Immature natural killer cell (primary cell): ENCODE measurements at places on chromosomes 7 and 10.

GRCh38 chr10:112713411-112713810 lies 236.6 kb upstream of the TCF7L2 start:
- no peak for DNase-seq

GRCh38 chr10:96665306-96665705 lies 55.0 kb downstream of the PIK3AP1 start:
- DNase-seq, result no peak

- peak; percentile 1 for DNase-seq
Measured at GRCh38 chr10:36888925-36889573, 236.3 kb upstream of the ANKRD30A start.

GRCh38 chr7:120842121-120842621 lies 15.8 kb downstream of the TSPAN12 start:
- no peak for DNase-seq

- no peak for DNase-seq
Measured at GRCh38 chr10:125035136-125035535, 93.2 kb downstream of the ZRANB1 start.

- DNase-seq, result no peak
Measured at GRCh38 chr7:86951895-86952294, 107.6 kb downstream of the ELAPOR2 start.

DNA sequence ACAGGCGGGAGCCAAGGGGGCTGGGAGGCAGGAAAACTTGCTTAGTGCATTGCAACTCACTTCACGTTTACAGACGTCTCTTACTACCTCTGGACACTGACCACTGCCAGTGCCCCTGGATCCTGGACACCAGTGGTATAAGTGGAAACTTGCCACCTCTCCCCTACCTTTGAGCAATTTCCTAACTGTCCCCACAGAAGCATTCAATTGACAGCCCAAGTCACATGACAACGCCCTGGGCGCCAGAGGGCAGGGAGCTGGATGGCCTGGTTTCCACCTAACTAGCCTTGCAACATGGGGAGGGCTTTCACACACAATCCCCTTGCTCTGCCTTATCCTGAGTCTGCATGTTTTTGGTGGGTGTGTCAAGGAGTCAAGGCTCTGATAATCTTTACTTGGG lies 113.8 kb downstream of the DYNC2I1 start:
- no peak for DNase-seq

- no peak for DNase-seq
Measured at GRCh38 chr7:28778786-28779185, 179.3 kb downstream of the TRIL start.

DNA sequence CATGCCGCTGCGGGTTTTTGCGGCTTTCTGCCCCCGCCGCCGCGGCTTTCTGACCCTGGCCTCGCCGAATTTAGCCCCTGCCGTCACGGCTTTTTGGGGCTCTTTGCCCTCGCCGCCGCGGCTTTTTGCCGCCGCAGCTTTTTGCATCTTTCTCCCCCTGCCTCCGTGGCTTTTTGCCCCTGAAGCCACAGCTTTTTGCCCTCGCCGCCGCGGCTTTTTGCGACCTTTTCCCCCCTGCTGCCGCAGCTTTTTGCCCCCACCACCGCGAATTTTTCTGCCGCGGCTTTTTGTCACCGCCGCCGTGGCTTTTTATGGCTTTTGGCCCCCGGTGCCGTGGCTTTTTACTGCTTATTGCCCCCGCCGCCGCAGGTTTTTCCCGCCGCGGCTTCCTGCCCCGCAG lies 636.5 kb downstream of the ZNF716 start:
- no peak for DNase-seq

DNA sequence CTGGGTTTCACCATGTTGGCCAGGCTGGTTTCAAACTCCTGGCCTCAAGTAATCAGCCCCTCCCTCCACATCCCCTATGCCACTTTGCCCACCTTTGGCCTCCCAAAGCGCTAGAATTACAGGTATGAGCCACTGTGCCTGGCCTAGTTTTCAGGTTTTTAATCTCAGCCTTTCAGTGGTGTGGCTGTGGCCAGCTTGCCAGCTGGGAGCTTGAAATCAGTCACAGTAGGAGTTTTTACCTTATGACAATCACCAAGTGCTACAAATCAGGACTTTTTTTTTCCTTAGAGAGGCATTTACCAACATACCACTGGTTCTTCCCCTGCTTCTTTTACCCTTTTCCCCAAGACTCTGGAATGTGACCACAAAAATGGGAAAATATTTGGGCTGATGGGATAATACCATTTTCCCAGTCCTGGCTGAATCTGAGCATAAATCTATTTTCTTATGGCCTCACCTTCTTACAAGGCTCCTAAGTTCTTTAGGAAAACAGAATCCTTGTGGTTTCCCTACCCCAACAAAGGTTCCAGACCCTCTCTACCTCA lies 6.2 kb downstream of the STEAP4 start:
- no peak for DNase-seq

GRCh38 chr7:40937879-40938278 lies 765.0 kb downstream of the INHBA start:
- no peak for DNase-seq
